ENCODE measurements at places on chromosomes 12 and 14.

DNA sequence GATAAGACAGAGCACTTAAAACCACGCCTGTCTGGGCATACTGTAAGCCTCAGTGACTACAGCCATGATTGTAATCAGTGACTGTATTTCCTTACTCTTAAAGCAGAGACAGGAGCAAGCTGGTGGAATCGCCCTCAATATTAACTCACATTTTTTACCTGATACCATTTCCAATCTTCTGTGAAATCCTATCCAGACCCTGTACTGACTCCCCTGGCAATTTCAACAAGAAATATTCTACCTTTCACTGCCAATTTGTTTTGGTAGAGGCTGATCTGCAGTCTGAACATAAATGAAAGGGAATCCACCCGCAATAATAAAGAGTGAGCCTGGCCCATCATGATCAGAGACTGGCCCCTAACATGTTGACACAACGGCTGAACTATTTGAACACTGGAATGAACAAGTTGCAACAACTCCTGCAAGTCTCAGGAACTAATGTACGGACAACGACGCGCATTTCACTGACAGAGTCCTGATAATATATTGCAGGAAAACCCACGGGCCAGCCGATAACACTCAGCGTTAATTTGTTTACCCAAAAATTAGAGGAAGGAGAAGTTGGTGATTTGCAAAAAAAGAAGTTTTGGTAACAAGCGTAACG lies 195.5 kb upstream of the BTG1 start:
- DNase-seq: no peak

- no peak for DNase-seq
Measured at GRCh38 chr12:79973801-79974200, 38.9 kb upstream of the PPP1R12A start.

GRCh38 chr12:47189728-47190127 lies 110.0 kb upstream of the AMIGO2 start:
- no peak for DNase-seq

DNA sequence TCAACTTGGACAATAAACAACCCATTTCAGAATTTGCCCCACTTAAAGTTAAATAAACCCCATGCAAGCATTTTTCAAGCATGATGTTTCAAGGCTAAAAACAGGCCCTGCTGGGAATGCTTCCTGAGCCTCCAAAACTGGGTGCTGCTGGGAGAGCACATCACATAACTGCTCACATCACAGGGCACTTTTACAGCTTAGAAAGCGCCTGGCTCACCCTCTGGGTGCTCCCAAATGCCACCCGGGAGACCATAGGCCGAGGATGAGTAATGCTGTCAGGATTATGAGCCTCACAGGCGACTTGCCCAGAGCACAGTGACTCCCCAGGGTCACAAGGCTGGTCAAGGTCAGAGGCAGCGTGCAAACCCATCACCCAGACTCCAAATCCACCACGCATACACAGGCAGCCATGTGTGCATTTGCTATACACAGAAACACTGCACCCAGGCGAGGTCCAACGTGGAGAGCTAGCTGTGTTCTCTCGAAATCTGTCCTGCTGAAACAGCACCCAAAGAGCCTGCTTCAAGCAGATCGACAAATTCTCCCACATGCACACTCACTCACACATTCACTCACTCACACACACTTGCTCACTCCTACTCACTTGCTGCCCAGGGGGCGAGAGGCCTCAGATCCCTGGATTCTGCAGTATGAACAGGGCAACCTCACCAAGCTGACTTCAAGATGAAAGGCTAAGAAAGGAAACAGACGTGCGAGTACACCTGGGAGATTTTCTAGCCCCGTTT lies 58.7 kb downstream of the ITPK1 start:
- no peak for DNase-seq

DNA sequence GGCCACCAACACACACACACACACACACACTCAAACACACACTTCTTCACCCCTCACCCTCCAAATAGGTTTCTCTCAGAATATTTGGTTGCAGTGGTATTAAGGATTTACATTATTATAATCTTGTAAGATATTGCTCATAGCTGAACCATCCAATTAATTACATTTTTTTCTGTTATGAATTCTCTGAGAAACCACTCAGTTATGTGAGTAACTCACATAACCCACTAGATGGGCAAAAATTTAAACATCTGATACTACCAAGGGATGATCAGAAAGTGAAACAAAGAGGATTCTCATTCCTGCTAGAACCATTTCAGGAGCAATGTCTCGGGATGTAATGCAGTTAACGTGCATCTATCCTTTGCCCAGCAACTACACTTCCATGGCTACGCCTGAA lies 31.6 kb downstream of the TMTC1 start:
- DNase-seq: no peak

DNA sequence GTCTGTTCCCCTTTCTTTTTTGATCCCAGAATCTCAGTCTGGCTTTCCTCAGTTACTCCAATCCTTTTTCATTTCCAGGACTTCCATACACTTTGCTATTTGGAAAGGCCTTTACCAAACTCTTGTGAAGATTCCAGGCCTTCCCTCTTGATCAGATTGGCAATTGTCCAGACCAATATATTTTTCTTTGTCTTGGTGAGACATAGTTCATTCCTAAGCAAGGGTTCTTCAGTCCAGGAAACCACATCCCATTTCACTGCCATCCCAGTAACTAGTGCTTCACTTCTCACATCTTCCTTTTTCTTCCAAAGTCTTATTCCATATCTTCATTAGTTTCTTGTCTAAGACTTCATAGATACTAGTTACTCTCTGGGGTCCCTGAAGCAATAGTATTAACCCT lies 2.1 kb upstream of the PTPRQ start:
- no peak for DNase-seq

DNA sequence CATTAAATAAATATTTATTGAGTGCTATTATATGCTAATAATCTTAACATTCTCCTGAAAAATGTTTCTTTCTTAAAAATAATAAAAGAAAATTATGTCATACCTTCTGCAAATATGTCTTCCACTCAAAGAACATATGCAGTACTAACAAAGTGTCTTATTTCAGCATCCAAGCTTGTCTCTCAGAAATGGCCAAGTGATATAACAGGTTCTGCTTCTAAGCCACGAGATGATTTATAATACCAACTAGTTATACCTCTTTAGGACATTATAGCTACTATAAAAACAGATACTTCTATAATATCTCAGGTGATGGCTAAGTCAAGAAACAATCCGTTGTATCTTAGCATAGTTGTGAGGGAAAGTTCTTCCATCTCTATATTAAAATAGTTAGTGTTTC lies 128.1 kb upstream of the ARID2 start:
- DNase-seq: no peak

GRCh38 chr12:94127239-94128131 lies 20.9 kb upstream of the PLXNC1 start:
- DNase-seq: no peak

GRCh38 chr12:20950248-20950647 lies 139.7 kb downstream of the SLCO1B3 start:
- no peak for DNase-seq

GRCh38 chr14:92729634-92730358 lies 18.6 kb downstream of the LGMN start:
- DNase-seq: no peak

DNA sequence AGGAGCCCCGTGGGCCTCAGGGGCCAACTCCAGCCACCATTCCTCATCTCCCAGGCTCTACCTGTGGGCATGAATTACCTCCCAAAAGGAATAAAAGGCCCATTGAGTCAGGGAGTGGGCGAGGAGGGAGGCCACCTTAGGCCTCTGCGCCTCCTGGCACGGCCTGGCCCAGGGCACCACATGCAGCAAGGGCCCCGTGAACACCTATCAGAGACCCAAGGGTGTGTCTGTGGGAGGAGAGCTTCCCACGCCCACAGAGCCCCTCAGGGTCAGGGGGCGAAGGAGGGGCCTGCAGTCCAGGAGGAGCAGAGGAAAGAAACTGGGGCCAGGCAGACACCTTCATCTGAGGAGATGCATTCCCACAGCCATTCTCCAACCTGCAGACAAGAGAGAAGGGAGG lies 12.2 kb downstream of the RAPGEF3 start:
- no peak for DNase-seq

DNA sequence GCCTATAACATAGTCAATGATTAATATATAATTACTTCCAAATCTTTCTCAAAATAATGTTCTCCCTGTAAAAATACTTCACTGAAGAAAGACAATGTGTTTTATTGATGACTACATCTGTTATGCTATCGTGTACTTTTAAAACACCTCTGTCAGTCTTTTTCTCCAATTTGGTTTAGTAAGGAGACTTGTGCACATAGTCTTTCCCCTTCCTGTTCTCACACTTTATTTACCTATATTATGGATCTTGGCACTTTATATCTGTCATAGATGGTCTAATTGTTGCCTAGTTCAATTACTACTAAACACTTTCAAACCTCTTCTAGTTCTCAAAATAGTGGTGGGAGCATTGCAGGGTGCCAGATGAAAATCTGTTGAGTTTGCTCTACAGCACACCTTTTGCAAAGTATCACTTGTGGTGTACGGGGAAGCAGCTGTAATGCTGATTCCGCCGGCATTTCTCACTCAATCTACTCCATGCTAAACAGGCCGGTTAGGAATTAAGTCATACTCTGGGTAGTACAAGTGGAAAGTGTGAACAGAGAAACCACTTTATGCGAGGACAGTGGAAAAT lies 1.1 kb upstream of the INSM2 start:
- DNase-seq: no peak

DNA sequence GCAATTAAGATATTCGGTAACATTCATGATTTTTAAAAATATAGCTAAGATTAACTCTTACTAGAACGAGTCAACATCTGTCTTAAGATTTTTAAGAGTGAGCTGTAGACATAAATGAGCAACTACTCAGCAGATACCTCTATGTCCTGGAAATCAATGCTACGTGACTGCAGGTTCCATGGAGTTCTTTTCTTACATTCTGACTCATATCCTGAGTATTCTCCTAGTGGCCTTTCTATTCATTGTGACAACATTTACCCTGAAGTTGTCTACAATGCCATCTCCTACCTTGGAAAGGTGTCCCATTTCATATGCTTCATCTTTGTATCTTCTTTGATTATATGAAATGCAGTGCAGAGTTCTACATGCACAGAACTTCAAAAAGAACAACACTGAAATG lies 59.9 kb downstream of the PKP2 start:
- DNase-seq: no peak

- DNase-seq: peak; percentile 77
Measured at GRCh38 chr12:104303538-104304151, at the start of gene EID3. Gene EID3, plus strand, starts transcription at chr12:104303739. Its CDS starts 196 bp downstream, at chr12:104303935.

Measured in activated CD8-positive, alpha-beta memory T cell treated with anti-CD3 and anti-CD28 coated beads for 1 hour (primary cell).